ENCODE measurements at places on chromosomes 7 and 10.

DNA sequence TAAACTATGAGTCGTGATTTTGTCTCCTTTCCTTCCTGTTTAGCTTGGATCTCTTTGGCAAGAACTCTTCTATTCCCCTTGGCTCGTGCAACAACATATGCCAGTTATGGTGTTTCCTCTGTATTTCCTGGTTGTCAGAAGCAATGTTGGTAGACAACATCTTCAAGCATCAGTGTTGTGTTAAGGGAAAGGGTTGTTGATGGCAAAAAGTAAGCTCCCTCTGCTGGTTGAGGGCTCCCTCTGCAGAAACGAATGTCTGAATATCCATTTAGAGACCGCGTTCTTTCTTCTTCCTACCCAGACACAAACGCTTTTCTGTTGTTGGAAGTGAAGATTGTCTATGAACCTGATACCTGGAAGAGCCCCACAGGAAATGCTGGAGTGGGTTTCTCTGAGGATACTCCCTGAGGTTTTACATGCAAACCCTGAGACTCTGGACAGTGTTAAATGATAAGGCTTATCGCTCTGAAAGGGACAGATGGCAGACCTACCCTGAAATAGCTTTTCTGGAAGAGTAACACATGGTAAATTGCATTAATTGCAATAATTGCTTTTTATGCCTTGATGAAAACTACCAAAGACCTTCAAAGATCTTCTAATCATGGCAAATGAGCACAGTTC, 23.5 kb upstream of the C1QL3 start:
- DNase-seq = peak; percentile 30

DNA sequence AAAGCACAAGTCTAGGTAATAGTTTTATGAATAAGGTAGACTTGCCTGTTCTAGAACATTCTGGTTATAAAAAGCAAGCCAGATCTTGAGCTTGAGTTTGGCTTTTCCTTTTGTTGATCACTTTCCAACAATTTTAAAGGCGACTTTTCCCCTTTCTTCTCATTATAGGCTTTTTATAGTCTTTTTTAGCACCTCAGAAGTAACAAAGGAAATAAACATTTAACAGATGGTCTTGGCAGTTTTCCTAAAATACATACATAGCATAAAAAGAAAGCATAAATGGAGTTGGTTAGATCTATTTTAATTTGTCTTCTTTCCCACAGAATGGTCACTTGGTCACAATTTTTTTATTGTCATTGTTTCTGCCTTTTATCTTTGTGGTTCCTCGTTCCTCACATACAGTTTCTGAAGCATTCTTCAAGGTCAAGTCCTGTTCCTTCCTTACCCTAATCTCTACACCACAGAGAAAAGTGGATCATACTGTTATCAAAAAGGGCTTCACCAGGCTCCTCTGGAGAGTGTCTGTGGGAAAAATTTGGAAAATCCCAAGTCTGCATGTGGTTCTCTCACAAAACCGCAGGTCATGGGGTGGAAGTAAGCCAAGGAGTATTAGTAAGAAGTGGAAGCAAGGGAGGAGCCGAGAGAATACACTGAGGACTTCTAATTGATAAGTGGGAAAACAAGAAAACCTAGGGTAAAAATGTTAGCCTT, 31.3 kb downstream of the THNSL1 start:
- DNase-seq = no peak

GRCh38 chr10:123295644-123296043, 141.4 kb downstream of the BUB3 start:
- no peak for DNase-seq

DNA sequence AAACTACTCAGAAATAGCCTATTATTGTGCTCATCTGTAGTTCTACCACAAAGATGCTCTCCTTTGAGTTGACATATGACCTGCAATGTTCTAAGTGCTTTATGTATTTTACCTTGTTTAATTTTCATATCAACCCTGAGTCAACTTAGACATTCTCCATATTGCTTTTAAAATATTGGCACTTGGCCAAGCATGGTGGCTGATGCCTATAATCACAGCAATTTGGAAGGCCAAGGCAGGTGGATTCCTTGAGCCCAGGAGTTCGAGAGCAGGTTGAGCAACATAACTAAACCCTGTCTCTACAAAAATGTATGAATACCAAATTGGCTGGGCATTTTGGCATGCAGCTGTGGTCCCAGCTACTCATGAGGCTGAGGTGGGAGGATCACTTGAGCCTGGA, 50.6 kb downstream of the PRKG1 start:
- no peak for DNase-seq

- no peak for DNase-seq
These were observed 142.0 kb downstream of the CELF2 start for GRCh38 chr10:11159543-11160215.

- DNase-seq = no peak
These were observed 803.0 kb downstream of the GRM8 start for GRCh38 chr7:126449611-126450268.

DNA sequence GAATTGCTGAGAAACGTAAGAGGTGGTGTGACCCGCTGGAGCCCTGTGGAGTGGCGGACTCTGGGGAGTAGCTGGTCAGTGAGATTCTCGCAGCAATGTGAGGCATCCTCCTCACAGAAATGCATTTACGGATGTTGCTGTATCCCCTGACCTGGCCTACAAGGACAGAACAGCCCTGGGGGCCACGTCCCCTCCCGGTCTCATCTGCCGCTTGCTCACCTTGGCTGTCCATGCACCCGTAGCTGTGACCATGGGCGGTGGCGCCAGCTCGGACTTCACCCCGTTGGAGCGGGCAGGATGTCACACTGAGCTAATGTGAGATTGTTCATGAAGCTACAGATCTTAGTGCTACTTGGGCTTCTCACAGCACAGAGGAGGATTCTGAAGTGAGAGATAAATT, 193.8 kb downstream of the EBF3 start:
- DNase-seq = no peak

DNA sequence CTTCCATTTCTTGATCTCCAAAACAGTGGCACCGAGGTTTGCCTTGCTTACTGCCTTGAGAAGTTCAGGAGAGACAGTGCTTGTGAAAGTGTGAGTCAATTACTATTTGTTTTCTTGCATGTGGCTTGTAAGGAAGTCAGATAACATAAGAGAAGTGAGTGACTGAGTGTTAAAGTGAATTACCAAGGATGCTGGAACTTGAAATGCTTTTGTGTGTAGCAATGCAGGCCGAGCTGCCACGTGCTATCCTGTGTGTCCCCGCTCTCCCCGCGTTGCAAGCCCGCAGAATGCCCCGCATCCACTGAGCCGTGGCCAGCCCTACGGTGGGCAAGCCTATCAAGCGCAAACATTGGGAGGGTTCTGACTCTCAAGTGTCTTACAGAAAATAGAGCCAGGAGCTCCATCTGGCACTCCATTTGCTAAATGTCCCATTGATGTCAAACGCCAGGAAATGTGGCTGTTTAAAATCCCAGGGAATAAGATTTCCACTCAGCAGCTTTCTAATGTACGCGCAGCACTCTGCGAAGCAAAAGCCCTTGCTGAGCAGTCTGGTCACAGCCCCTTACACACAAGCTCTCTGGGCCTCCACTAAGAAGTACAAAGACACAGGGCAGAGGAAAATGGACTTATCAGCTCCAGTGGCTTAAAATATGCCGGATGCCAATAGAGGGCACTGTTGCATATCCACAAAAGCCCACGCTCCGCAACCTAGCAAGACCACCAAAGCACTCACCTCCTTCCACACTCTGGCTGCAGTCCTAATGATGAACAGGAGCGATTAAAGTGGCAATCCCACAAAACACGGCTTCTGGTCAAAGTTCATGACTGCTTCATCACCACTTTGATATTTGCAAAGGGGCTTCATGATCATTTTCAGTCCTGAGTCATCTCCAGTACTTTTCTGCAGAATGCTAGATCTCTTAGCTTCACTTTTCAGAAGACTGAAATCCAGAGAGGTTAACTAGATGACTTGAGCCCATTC, 158.0 kb upstream of the ITGB1 start:
- no peak for DNase-seq

GRCh38 chr7:75637854-75638593, 100.7 kb downstream of the HIP1 start:
- DNase-seq = no peak

DNA sequence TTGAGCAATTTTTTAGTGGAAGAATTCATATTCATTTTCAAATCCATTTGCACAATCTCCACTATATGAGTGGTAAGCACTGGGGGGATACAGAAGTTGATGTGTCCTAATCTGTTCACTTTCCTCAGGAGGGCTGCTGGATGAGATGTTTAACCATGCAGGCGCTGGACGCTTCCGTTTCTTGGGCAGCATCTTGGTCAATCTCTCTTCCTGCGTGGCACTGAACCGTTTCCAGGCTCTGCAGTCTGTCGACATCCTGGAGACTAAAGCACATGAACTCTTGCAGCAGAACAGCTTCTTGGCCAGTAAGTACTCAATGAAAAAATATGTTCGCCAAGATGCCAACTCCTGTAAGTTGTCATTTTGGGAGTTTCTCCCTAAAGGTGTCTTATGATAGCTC, 179.3 kb downstream of the ABCA13 start:
- no peak for DNase-seq

GRCh38 chr10:534047-534566, 155.4 kb downstream of the DIP2C start:
- no peak for DNase-seq

GRCh38 chr7:139901901-139902300, 72.8 kb downstream of the TBXAS1 start:
- no peak for DNase-seq

DNA sequence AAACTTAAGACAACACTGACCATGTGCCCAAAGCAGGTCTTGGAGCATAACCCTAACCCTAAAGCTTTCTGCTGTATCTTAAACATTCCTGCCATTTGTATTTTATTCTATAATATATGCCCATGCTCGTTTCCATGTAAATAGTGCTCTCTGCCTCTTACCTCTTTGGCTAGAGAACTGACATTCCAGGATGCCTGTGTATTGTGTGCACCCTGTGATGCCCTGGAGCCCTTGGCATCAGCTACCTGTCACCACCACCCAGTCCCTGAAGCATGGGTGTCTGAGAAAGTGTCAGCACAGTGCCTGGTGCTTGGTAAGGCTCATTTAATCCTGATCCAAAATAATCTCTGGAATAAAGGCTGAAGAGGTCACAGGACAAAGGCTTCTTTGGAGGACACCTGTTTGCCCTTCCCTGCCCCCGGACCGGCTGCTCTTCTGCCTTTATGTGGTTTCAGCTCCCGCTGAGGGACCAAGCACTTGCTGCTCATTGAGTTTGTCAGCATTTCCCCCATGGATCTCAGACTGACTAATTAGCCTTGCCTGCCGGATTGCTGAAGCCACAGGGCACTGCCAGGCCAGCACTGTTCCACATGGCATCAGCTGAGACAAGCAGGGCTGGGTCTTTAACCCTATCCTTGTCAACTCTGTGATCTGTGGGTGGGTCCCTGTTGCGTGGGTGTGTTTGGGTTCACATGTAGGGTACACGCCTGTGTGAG, 139.1 kb upstream of the SORCS3 start:
- DNase-seq = no peak

DNA sequence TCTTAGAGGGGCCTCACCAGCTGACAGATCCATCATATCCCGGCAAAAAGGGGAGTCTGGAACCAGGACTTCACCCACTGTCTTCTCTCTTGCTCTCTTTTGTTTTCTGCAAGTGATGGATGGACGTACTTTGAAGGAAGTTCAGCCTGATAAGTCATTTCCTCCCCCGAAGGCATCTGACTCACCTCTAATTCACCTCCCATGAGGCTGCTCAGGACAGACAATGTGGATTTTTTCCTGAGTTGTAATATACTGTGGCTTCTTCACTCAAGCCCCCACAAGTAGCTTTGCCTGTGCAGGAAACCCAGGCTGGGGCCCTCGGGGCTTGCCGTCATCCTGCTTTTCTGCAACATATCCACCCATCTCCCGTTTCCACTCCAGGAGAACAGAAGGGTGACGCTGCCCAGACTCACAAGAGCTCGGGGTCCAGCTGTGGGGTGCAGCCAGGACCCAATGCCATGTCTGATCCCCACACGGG, 70.4 kb downstream of the ASB13 start:
- DNase-seq = peak; percentile 75

DNA sequence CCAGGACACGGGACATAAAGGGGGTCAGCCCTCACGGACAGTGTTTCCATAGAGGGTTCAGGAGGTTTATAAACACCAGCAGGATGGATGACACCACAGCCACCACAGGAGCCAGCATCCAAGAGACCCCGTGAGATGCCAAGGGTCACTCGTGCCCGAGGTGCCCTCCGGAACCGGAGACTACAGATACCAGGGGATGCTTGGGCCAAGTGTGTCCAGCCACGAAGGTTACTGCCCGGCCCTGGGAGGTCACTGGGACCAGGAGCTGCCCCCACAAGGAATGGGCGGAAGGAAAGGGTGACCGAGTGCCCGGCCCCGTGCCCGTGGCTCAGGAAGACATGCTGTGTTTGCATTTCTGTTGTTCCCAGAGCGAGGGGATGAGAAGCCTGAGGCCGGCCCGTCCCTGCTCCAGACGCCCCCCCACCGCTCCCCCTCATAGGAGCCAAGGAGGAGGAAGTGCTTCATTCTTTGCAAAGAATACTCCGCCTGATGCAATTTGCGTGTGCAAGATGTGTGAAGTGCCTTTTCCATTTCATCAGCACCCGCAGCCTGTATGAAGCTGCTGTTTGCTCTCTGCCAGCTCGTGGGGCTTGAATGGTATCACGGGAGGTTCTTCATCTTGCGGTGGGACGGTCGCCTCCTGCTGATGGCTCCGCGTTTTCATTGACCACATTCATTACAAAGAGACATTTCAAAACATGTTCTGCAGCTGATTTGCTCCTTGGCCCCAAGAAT, 176.4 kb downstream of the ELFN1 start:
- no peak for DNase-seq

GRCh38 chr7:158487631-158488151, 99.9 kb downstream of the PTPRN2 start:
- no peak for DNase-seq

- no peak for DNase-seq
These were observed 244.2 kb upstream of the PLXDC2 start for GRCh38 chr10:19572056-19572455.

DNA sequence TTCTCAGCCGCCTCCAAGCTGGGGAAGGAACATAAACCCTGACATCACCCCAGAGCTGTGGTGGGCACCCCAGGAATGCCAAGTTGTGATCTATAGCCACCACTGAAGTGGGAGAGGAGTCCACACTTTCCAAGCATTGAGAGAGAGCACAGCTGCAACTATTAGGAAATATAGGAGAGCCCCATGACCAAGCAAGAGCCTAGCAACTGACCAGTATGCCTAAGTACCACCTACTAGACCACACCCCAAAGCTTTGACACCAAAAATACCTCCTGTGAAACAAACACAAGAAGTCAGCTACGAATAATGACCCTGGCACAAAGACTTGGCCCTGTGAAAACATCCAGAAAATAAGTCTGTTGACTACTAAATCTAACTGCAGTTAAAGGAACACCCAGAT, 804.1 kb upstream of the IGFBP3 start:
- no peak for DNase-seq

DNA sequence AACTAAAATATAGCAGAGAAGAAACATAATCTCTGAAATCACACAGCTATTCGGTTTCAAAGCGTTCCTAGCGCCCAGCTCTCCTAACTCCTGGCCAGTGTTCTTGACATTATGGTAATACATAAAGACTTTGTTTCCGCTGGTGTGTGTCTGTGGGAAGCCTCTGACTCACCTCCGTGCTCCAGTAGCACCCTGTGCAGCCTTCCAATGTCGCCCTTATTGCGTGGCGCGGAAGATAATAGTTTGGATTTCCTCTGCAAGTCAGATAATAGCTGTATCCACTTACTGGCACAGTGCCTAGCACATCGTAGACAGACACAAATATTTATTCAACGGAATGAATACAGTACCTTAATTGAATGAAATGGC, 570 bp downstream of the BMS1 start:
- peak; percentile 19 for DNase-seq
